ENCODE measurements at places on chromosomes 16 and 17. TPM values are rescaled to one million over a fixed set of nuclear protein-coding genes. Genes with fewer than 3 reads are reported as not detected.

CRISPLD2 gene
- 6.3 TPM for polyA plus RNA-seq

EFCAB13 gene
- polyA plus RNA-seq, result 0.36 TPM

SCGB1C2 gene
- polyA plus RNA-seq, result not detected

KRTAP4-3 gene
- polyA plus RNA-seq, result not detected

CRYBA1 gene
- not detected for polyA plus RNA-seq

HOXB1 gene
- polyA plus RNA-seq, result not detected

PERCC1 gene
- polyA plus RNA-seq, result not detected

PIRT gene
- polyA plus RNA-seq, result not detected

KRT20 gene
- not detected for polyA plus RNA-seq

TBC1D24 gene
- 5.6 TPM for polyA plus RNA-seq

TMEM204 gene
- 2.1 TPM for polyA plus RNA-seq

PRDM7 gene
- polyA plus RNA-seq, result not detected

KRT23 gene
- polyA plus RNA-seq, result not detected

ASGR2 gene
- polyA plus RNA-seq, result not detected

PVALEF gene
- polyA plus RNA-seq, result not detected

YBX2 gene
- polyA plus RNA-seq, result 0.54 TPM

HIC1 gene
- 6.4 TPM for polyA plus RNA-seq

KCNJ16 gene
- not detected for polyA plus RNA-seq

MTSS2 gene
- polyA plus RNA-seq, result 54.1 TPM

UTS2R gene
- not detected for polyA plus RNA-seq

KRTAP4-1 gene
- polyA plus RNA-seq, result not detected

ANKRD13B gene
- polyA plus RNA-seq, result 14.0 TPM

G6PC3 gene
- polyA plus RNA-seq, result 166 TPM

MAZ gene
- polyA plus RNA-seq, result 117 TPM

PYDC1 gene
- not detected for polyA plus RNA-seq

SPATA32 gene
- polyA plus RNA-seq, result not detected

KRT34 gene
- 0.08 TPM for polyA plus RNA-seq

NPIPB8 gene
- not detected for polyA plus RNA-seq

TEX19 gene
- 0.10 TPM for polyA plus RNA-seq

IL34 gene
- 0.18 TPM for polyA plus RNA-seq

NSMCE1 gene
- polyA plus RNA-seq, result 39.8 TPM

GFAP gene
- polyA plus RNA-seq, result 0.48 TPM

DHRS7C gene
- not detected for polyA plus RNA-seq

TBC1D3K gene
- not detected for polyA plus RNA-seq

TEKT5 gene
- polyA plus RNA-seq, result not detected
